ENCODE measurements at places on chromosomes 6 and 20.
A peak's percentile ranks its signal among the peaks of the same experiment; 100 is the strongest.

DNA sequence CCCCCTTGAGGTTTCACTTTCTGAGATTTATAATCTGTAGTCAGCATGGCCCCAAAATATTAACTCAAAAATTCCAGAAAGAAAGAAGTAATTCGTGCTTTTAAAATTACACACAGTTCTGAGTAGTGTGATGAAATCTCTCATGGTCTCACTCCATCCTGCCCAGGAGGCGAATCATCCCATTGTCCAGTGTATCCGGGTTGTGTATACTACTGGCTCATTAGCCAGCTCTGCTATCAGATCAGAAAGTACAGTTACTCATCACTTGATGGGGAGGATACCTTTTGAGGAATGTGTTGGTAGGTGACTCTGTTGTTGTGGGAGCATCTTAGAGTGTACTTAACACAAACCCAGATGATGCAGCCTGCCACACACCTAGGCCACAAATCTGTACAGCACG is 65.2 kb downstream of the CDC5L start:
- DNase-seq, result no peak

- no peak for DNase-seq
Measured at GRCh38 chr6:46440641-46441040, 50.6 kb downstream of the RCAN2 start.

GRCh38 chr6:142855893-142856623 is 88.9 kb downstream of the HIVEP2 start:
- no peak for DNase-seq

DNA sequence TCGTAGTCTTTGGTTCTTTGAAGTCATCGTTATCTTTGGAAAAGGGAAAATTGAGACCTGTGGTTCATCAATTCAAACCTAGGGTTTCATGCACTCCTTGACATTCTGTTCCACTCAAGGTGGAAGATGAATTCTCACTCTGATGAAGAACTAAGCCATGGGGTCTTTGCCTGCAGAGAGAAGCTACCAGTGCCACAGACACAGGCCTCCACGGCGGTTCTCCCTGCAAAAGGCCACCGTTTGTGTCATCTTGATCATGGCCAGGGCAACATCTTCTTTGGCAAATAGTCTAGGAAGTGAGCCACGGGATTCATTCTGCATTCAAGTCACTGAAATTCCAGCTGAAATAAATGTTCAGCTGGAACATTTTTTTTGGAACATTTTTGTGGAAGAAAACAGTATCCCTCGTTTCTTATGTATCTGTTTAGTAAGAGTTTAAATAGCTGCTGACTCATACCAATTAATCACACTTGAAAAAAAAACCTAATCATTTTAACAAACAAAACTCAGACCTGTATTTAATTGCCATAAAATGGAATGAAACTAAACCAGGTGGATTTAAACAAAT is 206.0 kb upstream of the FOXQ1 start:
- no peak for DNase-seq

DNA sequence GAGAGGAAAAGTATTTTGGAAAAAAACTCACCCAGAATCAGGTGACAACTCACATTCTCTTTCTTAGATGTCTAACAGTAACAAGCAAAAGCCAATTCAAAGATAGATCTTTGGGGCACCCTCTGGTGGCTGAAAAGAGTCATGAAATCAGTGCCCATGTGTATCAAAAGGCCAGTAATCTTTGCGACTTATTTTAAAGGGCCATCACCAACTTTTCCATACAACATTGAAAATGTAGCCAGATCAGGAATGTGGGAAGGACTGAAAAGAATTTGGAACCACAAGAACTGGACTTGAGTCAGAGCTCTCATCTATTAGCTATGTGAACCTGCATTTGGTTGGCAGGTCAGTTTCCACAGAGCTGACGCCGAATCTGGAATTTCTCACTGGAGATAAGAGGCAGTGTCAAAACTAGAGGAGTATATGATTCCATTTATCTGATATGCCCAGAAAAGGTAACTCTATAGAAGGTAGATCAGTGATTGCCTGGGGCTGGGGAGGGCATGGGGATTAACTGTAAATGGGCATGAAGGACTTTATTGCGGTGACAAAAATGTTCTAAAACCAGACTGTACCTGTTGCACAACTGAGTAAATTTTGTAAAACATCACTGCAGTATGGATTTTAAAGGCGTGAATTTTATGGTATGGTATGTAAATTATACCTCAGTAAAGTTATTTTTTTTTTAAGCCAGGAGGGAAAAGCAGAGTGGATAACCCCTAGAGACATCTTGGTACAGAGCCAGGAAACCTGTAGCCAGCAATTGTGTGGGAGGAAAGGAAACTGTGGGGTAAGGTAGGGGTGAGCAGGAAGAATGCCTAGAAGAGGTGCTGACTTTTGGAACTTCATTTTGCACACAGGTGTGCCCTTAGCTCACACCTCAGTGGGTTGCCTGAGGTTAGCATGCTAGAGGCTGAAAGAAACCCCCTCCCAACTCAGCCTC is 117.1 kb upstream of the ASF1A start:
- peak; percentile 77 for DNase-seq

- DNase-seq, result no peak
Measured at GRCh38 chr6:145801021-145801420, 13.6 kb downstream of the FBXO30 start.

DNA sequence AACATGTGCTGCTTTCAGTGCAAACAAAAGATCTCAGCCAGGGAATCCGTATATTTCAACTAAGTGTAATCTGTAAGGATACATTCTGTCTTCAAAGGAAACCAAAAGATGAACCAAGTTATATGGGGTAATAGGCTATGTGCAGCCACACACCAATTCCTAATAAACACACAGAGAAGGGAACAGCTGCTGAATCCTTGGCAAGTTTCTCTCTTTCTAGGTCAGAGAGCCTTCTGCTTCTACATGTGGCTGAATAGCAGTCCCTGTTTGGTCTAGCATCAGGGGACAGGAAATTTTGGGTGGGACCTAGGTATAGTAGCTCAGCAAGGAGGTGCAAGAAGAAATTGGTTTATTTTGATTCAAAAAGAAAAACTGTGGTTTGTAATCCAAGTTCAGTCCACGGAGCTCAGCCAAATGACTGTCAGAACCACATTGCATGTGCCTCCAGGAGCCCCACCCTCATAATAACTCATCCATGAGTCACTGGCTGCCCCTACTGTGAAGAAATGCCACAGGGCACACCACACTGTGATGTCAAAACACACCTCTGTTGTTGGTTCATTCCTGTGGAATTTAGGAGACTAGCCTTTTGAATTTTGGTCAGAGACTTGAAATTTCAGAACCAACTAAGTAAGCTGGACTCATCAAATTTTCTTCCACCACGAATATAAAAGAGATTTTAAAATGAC is 21.1 kb downstream of the SPTLC3 start:
- no peak for DNase-seq

DNA sequence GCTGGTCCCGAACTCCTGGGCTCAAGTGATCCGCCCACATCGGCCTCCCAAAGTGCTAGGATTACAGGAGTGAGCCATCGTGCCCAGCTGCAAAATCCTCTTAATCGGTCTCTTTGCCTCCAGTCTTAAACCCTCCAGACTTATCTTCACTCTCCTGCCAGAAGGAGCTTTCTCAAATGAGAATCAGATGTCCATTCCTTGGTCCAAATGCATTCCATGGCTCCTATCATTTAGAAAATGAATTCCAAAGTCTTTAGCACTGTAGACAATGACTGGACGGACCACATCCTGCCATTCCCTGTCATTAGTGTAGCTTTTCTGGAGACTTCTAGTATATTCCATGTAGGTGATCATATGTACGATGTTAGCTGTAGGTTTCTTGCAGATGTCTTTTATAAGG is 141.9 kb downstream of the ID4 start:
- no peak for DNase-seq

- no peak for DNase-seq
Measured at GRCh38 chr20:2246069-2246491, 49.7 kb upstream of the TGM3 start.

GRCh38 chr6:39347906-39348585 is 25.5 kb upstream of the KCNK16 start:
- no peak for DNase-seq

DNA sequence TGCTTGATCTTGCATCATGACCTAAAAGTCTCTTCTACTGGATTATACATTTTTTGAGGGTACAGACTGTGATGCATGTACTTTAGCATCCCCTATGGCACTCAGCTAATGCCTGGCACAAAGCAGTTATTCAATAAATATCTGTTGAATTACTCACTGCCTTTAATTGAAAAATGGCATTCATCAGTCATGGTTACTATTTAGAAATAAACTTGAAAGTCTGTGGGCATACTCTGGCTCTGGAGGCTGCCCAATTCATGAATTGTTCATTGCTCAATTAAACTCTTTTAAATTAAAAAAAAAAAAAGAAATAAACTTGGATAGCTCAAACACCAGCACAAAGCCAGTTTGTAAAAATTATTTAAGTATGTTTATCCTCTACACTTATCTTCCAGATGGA is 40.0 kb downstream of the HEBP2 start:
- no peak for DNase-seq

DNA sequence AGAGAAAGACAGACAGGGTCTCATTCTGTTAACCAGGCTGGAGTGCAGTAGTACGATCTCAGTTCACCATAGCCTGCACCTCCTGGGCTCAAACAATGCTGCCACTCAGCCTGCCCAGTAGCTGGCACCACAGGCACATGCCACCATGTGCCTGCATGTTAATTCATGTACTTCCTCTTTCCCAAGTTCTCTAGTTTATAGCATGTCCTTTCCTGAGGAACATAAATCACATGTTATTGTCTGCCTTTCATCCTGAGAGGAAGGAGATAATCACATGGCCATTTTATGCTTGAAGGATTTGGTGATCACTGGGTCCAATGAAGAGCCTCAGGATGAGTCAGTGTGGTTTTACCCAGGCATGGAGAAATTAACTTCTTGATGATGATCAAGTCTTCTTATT is 47.9 kb downstream of the COL11A2 start:
- peak; percentile 46 for DNase-seq

GRCh38 chr6:5998711-5999687 is 7.7 kb downstream of the NRN1 start:
- no peak for DNase-seq

DNA sequence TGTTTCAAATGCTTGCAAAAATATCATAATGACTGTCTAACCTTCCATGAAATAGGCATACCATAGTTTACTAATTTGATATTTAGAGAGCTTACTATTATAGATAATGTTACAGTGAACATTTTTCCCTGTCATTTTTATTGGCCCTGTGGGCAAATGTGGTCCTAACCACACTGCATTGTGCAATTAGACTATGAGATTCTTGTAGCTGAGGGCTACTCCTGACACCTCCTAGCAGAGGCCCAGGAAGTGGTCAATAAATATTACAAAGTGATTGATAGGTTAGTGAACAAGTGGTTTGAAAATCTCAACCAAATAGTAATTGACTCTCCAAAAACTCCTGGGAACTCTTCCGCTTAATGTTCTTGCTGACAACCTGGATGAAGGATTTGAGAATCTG is 160.5 kb upstream of the KCNG1 start:
- DNase-seq, result no peak

DNA sequence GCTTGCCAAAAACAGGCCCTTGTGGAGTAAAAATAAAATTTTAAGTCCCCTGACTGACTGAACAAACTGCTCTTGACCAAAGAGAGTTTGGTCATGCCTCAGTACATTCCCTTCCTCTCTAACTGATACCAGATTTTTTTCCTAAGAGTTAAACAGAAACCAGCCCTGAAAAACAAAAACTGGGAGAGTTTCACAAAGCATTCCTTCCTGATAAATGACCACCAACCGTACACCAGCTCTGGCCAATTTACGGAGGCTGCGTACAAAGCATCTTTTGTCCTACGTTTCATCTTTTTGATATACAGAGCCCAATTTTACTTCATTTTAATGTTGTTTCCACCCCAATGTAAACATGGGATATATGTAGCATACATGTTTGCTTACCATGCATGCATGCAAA is 477.4 kb upstream of the HTR1E start:
- no peak for DNase-seq

- peak; percentile 18 for DNase-seq
Measured at GRCh38 chr20:59518881-59519706, 85.2 kb upstream of the PHACTR3 start.

- DNase-seq, result no peak
Measured at GRCh38 chr6:143971482-143972205, 36.4 kb downstream of the PLAGL1 start.
